ENCODE measurements at places on chromosomes 3 and 15.
A peak's percentile ranks its signal among the peaks of the same experiment; 100 is the strongest.

GRCh38 chr15:71153823-71154524 is 38.7 kb downstream of the THSD4 start:
- no peak for DNase-seq

DNA sequence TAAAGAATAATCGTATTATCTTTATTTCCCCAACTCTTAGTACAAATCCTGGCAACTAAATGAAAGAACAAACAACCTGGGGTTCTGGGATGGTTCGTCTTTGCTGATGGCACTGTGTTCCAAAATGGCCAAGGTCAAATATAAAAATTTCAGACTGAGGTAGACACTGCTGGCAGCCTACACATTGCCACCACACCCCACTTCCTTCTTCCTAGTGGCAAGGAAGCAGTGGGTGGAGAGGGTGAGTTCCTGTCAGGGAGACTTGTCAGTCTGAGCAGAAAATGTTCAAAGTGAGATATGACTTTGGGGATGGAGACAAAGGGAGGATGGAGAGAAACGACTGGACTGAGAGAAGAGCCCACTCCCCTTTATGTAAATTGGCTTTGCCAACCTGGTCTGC is 69.6 kb downstream of the LMCD1 start:
- DNase-seq: no peak

DNA sequence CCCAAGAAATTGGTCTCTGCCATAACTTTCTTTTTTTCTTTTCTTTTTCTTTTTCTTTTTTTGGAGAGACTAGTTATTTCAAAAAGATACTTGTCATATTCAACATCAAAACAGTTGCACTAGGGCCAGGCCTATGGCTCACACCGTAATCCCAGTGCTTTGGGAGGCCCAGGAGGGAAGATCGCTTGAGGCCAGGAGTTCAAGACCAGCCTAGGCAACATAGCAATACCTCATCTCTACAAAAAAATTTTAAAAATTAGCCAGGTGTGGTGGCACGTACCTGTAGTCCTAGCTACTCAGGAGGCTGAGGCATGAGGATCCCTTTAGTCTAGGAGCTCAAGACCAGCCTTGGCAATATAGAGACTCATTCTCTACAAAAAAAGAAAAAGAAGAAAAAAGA is 49.0 kb upstream of the GNB5 start:
- DNase-seq: no peak

GRCh38 chr3:66472313-66473134 is 28.3 kb downstream of the LRIG1 start:
- peak; percentile 34 for DNase-seq

DNA sequence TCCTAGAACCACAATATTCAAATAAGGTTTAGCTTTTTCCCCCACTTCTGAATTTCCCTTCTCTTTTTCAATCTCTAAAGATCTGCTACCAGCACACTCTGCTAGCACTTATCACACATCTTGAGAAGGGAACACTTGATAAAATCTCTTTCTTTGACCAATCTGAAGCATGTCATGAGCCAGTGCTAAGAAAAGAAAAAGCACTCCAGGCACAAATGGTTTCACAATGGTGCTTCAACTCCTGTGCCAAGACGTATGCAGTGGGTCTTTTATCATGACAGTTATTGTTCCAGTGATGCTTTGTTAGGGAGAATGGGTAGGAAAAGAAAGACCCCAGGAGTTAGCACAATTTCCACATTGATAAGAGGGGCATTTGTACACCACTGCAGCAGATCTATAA is 248.4 kb downstream of the ZNF385D start:
- no peak for DNase-seq

DNA sequence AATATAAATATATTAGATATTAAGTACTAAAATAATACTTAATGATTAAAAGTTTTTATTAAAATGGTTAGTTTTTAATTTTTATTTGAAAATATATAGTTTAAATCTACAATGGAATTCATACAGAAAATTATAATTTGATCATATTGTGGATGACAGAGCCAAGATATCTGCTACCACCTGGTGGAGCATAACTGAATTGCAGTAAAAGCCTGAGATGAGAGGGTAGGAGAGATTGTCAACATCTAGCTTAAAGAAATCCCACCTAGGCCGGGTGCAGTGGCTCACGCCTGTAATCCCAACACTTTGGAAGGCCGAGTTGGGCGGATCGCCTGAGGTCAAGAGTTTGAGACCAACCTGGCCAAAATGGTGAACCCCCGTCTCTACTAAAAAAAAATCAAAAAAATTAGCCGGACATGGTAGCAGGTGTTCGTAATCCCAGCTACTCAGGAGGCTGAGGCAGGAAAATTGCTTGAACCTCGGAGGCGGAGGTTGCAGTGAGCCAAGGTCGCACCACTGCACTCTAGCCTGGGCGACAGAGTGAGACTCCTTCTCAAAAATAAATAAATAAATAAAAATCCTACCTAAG is 25.1 kb upstream of the CSTA start:
- DNase-seq: no peak

DNA sequence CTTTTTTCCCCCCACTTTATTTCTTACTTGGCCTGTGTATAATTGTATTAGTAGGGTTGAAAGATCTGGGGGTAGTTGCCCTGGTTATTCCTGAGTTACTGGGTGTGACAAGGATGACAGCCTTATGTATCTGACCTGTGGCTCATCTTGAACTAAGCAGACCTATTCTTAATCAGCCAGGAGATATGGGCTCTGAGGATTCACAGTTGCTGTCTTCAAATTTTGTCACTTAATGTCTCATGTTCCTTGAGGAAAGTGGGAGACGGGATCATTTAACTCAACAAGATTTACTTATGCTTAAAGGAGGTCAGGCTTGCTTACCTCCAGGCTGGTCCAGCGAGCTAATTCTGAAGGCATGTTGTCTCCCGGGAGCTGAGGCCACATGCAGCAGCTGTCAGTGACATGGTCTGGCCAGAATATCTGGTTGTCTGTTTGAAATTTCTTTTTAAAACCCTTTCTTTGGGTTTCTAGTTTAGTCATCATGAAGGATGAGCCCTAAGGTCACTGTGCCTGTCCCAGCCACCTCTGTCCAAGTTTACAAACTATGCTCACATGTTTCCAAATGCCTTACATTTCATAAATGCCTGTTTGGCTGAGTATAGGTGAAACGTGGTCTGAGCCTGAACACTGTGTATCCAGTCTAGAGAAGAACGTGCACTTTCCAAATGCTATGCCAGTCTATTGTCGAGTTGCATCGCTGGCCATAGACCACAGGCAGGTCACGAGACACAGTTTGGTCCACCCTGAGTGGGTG is 26.8 kb downstream of the LRTM1 start:
- DNase-seq: no peak

- peak; percentile 1 for DNase-seq
These were observed 31.5 kb upstream of the MLF1 start for GRCh38 chr3:158539414-158540014.

DNA sequence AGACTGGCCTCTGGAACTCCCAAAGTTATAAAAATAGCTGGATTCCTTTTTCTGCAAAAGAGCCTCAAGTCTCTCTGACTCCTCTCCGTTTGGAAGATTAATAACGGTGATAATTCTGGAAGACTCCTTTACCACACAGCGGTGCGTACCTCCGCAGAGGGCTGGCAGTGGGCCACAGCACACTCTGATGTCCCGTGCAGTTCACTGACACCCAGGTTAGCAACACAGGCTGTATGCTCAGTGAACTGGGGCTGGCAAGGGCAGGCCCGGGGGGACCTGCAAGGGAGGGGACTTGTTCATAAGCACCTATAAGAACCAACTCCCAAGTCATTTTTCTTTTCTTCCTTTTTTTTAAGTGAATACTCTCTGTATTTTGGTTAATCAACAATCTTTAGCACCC is 120.3 kb upstream of the TJP1 start:
- DNase-seq: no peak

- no peak for DNase-seq
These were observed 125.5 kb downstream of the MITF start for GRCh38 chr3:69864766-69865165.

- no peak for DNase-seq
These were observed 27.9 kb downstream of the ZNF710 start for GRCh38 chr15:90029024-90029423.

DNA sequence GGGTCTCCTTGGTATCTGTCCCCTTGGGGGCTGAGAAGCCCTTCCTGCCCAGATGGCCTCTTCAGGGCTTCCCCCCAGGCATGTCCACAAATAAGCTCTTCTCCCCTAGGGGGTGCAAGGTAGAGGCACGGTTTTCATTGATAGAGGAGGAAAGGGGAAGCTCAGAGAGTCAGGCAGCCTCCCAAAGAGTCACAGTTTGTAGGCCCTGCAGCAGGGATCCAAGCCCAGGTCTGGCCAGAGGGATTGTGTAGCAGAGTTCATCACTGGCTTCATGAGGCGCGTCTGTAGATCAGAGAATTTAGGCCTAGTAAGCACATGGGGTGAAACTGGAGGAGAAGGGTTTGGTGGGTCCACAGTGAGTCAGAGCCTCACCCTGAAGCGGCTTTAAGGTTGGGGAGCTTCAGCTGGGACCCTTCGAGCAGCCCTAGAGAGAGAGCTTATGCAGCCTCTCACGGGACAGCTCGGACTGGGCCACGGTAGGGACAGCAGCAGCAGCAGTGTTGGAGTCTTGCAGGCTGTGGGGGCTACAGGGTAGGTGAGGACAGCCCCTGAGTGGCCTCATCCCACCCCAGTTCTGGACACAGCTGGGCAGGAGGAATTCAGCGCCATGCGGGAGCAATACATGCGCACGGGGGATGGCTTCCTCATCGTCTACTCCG is 37.5 kb upstream of the ESYT3 start:
- no peak for DNase-seq

GRCh38 chr3:135452881-135453280 is 512.6 kb upstream of the PPP2R3A start:
- no peak for DNase-seq

DNA sequence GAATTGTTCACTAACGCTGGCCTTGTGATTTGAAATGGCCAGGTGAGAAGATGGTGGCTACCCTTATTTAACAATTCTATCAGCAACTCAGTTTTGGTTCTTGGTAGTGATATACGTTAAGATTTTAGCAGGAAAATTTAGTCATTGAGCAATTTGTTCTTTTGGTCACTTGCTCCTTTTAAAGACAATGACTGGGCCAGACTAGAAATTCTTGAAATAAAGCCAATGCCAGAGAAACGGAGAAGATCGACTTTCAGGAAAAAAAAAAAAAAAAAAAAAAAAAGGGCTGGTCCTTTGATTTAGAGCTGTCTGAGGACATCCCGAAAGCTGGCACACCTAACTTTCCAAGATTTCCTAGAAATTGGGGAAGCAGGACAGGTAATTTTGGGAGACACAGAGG is 178.5 kb downstream of the FNDC3B start:
- no peak for DNase-seq

DNA sequence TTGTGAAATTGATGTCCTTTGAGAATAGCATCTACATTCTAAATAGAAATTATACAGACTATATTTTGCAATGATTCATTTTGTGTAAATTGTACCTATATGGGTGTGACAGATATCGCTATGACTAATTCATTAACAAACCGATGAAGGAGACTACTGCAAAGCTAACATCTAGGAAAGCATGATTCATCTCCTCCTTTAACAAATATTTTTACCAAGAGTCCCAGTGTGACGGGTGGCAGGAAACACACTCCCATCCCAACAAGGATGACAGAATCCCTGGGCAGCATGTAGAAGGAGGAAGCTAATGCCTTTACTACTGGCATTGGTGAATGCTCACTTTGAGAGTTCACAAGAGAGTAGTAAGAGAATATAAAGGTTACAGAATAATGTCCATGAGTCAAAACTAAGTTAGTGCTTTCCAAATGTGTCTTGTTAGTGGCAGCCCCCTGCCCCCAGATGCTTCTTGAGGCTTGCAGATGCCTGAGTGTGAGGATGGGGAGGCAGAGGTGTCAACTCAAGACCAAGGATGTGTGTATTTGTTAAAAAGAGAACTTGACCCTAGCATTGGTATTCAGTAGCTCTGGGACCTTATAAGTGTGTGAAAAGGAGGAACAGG is 180.6 kb downstream of the FMN1 start:
- DNase-seq: no peak

GRCh38 chr3:94246171-94246570 is 183.3 kb downstream of the NSUN3 start:
- DNase-seq: no peak

- no peak for DNase-seq
These were observed 19.0 kb downstream of the GLB1 start for GRCh38 chr3:33077976-33078375.

GRCh38 chr15:84582583-84583157 is 18.1 kb upstream of the ZSCAN2 start:
- DNase-seq: no peak

- DNase-seq: no peak
These were observed 21.2 kb downstream of the PXK start for GRCh38 chr3:58353722-58354553.

GRCh38 chr3:189974359-189974758 is 146.3 kb downstream of the P3H2 start:
- DNase-seq: no peak

DNA sequence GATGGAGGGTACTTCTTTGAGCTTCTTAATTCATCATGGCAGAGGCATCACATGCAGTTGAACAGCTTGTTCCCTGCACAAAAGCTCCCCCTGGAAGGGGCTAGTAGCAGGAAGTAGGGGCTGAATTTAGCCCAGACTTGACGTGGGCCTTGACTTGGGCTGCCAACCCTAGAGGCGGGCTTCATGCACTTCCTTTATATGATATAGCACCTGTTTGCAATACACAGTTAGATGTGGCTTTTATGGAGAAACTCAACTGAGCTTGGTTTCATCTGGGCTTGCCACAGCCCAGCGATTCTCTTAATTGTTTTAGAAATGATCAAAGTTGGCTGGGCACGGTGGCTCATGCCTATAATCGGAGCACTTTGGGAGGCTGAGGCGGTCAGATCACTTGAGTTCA is 33.7 kb upstream of the ADGRG7 start:
- DNase-seq: no peak

- DNase-seq: no peak
These were observed 659.0 kb downstream of the NTRK3 start for GRCh38 chr15:87597346-87598052.

DNA sequence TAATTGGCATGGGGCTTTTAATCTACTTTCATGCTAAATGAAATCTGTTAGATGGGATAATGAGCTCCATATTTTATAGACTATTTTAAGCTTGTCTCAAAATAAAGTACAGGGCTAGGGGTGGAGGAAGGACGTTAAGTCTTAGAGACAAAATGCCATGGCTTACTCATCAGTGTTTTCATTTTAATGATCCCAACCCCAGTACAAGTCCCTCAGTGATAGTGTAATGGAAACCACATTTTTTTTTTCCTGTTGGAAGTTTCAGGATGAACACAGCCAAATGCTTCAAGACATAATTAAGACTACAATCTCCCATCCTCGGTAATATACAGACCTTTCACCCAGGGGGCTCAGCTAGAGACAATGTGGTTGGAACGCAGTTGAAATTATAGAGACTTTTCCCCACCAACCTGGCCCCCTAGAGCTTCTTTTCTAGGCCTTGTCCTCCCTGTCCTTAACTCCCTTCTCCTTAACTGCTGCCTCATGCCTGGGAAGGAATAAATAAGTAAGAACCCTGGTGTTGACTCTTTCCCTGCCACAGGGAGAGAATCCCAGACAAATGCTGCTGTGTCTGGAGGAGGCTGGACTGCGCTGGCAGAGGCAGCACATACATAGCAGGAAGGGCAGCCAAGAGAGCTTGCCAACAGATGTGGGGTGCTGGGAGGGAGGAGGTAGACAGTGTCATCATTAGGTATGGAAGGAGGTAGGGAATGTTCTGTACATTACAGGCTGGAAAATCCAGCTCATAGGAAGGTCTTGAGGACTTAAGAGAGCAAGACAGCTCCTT is 115.4 kb upstream of the ROPN1 start:
- DNase-seq: no peak
